Activated T-helper 1 cell treated with anti-CD3 and anti-CD28 coated beads, Interleukin-12 subunit alpha, Interleukin-12 subunit beta, Interleukin-2, Interleukin-4 antibody, amounts not matched to agents 30 ng/mL and 10 ng/mL and 1 ng/mL, durations not matched to agents 14 hours and 24 hours and 36 hours (primary cell): ENCODE measurements at places on chromosomes 16 and 17.
A peak's percentile ranks its signal among the peaks of the same experiment; 100 is the strongest.

DNA sequence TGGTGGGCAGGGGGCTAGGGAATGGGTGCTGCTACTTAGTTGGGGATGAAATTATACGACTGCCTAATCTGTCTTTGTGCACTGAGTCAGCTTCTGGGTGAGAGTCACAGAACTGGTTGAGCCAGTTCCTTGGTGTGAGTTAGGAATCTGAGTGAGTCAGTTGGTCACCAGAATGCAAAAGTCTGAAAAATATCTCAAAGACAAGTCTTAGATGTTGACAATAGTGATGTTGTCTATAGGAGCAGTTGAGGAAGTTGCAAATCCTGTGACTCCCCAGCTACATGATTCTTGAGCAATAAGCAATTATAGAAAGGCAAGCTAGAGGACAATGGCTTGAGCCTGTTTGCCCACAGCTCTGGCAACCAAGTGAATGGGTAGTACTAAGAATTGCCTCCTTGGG, 399.2 kb downstream of the CNTNAP4 start:
- H3K4me3 ChIP-seq: no peak overlapping the region
- no peak overlapping the region for H3K27ac ChIP-seq
- no peaks in the 10 kb centered on the region for H3K4me1 ChIP-seq
- no peaks in the 10 kb centered on the region for H3K27me3 ChIP-seq

DNA sequence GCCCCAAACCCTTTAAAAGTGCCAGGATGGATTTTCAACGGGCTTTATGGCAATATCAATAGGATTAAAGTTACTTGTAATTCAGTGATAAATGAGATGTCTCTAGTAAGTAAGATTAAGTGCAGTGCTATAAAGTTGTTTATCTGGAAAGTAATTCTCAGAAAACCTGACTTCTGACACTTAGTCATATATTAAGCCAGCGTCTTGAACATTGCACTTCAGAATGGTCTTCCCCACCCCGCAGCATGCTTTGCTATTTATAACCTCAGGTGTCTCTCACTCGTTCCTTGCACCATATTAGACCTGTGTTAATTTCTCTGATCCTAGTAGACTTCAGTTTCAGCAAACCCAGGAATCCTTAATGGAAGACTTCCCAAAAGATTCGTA, 2.1 kb upstream of the MAF start:
- H3K36me3 ChIP-seq: peaks cover 12% of the 10 kb centered on the region
- peak overlapping the region; percentile 92 for H3K4me3 ChIP-seq
- H3K27me3 ChIP-seq: peaks cover 9% of the 10 kb centered on the region

GRCh38 chr17:36524428-36524876, 10.2 kb downstream of the MYO19 start:
- H3K27me3 ChIP-seq: no peaks in the 10 kb centered on the region
- peaks cover 34% of the 10 kb centered on the region for H3K4me1 ChIP-seq
- no peak overlapping the region for H3K4me3 ChIP-seq
- no peak for DNase-seq

GRCh38 chr16:85156440-85156839, 44.2 kb upstream of the CIBAR2 start:
- DNase-seq: no peak
- no peak overlapping the region for H3K27ac ChIP-seq
- peaks cover 6% of the 10 kb centered on the region for H3K27me3 ChIP-seq
- no peaks in the 10 kb centered on the region for H3K36me3 ChIP-seq
- H3K4me3 ChIP-seq: no peak overlapping the region

GRCh38 chr16:70706948-70707465, 21.2 kb upstream of the MTSS2 start:
- H3K36me3 ChIP-seq: no peaks in the 10 kb centered on the region
- H3K27me3 ChIP-seq: no peaks in the 10 kb centered on the region
- no peak for DNase-seq
- no peak overlapping the region for H3K27ac ChIP-seq
- no peaks in the 10 kb centered on the region for H3K4me1 ChIP-seq

DNA sequence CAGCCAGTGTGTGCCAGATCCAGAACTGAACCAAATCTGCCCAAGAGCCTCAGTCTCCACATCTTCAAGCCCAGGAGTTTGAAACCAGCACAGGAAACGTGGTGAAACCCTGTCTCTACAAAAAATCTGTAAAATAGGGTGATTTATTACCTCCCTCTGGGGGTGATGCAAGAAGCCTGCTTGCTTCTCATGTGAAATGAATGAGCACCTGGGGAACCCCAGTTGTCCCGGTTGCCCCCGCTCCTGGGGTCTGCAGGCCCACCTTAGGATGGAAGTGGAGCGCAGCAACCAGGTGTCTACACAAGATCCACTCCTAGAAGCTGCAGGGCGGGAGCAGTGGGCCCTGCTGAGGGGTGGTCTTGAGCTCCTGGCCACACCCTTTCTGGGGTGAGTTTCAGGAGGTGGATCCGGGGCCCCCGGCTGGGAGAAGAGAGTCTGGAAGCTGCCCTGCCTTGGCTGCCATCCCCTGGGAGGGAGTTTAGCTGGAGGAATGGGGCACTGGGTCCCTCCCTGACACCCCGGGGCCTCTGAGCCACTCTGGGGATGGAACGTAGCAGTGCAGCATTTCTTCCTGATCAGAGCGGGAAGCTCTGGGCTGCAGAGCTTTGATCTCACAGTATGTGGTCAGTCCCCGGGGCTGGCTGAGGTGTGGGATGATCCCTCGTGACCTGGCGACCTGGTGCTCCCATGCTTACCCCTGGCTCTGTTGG, 117.8 kb downstream of the RAB11FIP4 start:
- H3K4me3 ChIP-seq: peak overlapping the region; percentile 87
- H3K27ac ChIP-seq: peak overlapping the region; percentile 100
- peaks cover 3% of the 10 kb centered on the region for H3K36me3 ChIP-seq
- peaks cover 54% of the 10 kb centered on the region for H3K4me1 ChIP-seq
- H3K27me3 ChIP-seq: peaks cover 2% of the 10 kb centered on the region
- no peak for DNase-seq

DNA sequence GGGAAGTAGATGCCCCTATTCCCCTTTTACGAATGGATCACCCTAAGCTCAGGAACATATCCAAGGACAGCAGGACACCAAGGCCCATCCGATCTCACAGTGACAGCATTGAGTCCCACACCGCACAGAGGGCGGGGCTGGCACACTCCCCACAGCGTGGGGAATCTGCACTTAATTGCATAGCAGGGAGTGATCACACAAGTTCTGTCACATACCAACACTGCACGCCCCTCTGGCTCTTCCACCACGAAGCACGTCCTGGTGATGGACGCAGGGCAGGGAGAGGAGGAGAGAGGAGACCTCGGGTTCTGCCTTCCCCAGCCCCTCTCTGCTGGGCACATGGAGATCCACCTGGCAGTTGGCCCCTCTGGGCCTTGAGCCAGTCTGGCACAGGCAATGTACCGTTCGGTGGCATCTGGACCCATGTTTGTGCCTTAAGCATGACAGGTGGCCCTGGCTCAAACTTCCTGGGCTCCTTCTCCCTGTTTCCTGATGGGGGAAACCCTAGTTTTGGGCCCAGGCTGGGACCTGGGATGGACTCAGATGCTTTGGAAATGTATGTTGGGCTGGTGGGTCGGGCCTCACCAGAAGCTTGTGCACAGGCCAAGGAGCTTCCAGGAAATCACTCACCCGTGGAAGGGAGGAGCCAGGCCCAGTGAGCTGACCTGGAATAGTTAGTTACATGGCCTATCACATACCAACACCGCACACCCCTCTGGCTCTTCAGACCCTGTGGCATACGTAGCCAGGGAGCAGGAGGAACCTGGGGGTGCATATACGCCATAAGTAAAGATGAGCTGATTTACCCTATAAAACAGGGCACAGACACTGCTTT, 35.1 kb upstream of the CREBBP start:
- H3K27ac ChIP-seq: no peak overlapping the region
- no peak overlapping the region for H3K4me3 ChIP-seq
- H3K4me1 ChIP-seq: no peaks in the 10 kb centered on the region
- no peaks in the 10 kb centered on the region for H3K36me3 ChIP-seq
- peaks cover 5% of the 10 kb centered on the region for H3K27me3 ChIP-seq

DNA sequence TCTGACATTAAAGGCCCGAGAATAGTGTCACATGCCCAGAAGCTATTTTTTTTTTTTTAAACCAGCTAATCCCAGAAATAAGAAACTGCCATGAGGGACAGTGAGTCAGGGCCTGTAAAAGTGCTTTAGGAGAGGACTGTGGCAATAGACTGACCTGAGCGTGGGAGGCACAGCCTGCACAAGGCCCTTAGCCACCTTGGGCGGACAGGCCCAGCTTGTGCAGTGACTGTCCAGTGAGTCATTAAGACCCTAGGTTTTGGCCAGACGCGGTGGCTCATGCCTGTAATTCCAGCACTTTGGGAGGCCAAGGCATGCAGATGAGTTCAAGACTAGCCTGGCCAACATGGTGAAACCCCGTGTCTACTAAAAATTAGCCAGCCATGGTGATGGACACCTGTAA, 343.0 kb upstream of the ZFHX3 start:
- H3K27me3 ChIP-seq: no peaks in the 10 kb centered on the region
- H3K4me3 ChIP-seq: no peak overlapping the region
- H3K4me1 ChIP-seq: no peaks in the 10 kb centered on the region
- DNase-seq: no peak
- H3K36me3 ChIP-seq: no peaks in the 10 kb centered on the region
